ENCODE measurements at places on chromosomes 6 and 20.
A peak's percentile ranks its signal among the peaks of the same experiment; 100 is the strongest.

- no peak for DNase-seq
These were observed 178.0 kb upstream of the SASH1 start for GRCh38 chr6:148164645-148165044.

DNA sequence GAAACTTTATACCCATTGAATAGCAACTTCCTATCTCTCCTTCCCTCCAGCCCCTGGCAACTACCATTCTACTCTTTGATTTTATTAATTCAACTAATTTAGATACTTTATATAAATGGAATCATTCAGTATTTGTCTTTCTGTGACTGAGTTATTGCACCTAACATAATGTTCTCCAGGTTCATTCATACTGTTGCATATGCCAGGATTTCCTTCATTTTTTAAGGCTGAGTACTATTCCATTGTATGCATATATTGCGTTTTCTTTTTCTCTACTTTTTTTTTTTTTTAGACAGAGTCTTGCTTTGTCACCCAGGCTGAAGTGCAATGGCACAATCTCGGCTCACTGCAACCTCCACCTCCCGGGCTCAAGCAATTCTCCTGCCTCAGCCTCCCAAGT is 49.5 kb upstream of the BEND6 start:
- no peak for DNase-seq

DNA sequence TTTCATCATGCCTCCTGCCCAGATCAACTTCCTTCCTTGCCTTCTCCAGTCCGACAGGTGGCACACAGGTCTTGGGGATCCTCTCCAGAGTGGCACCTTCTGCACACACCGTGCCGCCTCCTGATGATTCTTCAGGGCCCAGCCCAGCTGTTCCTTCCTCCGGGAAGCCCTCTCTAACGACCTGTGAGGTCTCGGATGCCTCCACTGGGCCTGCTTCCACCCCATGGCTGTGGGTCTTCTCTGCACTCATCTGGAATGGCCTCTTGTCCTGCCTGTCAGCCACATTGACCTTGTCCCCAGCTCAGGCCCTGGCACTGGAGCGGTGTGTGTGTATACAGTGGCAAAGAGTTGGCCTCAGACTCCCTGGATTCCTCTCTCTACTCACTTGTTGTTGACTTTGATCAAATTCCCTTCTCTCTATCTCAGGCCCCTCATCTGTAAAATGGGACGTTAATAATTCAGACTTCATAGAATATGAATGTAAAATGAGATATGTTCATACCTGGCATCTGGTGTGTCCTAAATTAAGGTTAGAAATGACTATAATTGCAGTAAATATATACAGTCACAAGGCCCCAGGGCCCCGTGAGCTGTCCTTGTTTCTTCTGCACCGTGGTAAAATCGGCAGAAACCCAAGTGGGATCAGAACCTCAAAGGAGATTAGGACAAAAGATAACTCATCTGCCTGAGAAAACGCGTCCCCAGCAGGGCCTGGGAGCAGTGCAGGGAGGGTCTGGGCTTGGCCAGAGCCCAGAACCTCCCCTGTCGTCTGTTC is 1.5 kb downstream of the FAM210B start:
- no peak for DNase-seq

- DNase-seq = peak; percentile 13
These were observed 67.8 kb downstream of the TNFRSF21 start for GRCh38 chr6:47241742-47242482.

DNA sequence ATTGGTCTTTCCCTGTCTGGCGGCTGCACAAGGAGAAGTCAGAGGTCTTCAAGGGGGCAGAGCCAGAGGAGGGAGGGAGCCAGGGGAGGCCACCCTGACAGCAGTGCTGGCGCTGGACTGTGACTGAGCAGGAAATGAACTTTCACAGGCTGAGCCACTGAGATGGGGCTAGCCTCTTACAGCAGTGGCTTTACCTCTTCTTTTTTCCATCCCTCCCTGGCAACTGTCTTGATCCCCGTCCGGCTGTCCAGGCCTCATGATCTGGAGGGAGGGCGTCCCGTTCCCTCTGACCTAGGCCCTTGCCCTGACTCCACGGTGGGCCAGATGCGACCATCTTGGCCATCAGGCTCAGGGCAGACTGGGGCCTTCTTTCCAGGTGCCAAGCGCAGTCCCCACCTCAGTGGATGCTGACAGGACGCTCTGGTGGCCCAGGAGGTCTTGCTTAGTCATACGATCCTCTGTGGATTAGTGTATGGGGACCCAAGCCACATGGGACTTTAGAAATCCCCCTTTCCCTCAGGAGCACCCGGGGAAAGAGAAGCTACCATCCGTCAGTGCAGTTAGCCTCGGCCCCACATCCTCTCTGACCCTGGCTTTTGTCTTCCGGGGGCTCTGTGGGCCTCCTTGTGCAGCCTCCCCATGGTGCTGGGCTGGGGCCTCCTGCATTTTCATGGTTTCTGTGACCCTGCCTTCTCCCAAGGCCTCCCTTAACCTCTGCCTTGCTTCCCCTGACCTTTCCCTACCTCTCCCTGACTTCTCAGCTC is 57.4 kb upstream of the CCDC167 start:
- DNase-seq = no peak

GRCh38 chr6:21022343-21023107 is 488.3 kb downstream of the CDKAL1 start:
- DNase-seq = no peak

DNA sequence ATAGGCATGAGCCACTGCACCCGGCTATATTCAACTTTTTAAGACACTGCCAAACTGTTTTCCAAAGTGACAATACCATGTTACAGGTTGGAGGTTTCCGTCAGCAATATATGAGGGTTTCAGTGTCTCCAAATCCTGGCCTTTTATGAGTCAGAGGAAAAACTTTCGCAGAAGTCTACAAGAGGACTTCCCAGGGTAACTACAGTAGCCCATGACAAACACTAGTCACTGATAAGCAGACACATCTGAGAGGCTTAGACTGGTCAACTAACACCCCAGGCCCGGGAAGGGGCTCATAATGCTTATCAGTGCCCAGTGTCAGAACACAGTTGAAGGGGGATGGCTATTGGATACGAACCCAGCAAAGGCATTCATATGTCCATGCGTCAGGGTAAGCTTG is 85.4 kb downstream of the SOX4 start:
- no peak for DNase-seq

DNA sequence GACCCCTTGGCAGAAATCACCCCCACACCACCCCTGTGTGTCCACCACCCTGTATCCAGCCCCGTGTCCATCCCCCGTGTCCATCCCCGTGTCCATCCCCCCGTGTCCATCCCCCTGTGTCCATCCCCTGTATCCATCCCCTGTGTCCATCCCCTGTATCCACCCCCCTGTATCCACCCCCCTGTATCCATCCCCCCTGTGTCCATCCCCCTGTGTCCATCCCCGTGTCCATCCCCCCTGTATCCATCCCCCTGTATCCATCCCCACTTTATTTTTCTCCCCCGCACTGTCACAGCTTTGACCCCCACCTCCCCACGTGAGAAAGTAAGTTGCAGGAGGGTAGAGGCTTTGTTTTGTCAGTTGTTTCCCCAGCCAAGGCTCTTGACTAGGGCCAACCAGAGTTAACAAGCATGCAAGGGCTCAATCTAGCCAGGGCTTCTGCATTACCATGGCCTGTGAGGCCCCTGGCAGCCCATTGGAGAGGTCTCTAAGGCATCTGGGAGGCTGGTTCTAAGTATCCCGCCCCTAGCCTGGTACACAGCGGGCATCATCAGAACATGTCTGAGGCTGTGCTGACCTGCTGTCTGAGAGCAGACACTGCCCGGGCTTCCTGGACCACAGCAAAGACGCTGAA is 18.1 kb upstream of the SIRPA start:
- DNase-seq = peak; percentile 46

DNA sequence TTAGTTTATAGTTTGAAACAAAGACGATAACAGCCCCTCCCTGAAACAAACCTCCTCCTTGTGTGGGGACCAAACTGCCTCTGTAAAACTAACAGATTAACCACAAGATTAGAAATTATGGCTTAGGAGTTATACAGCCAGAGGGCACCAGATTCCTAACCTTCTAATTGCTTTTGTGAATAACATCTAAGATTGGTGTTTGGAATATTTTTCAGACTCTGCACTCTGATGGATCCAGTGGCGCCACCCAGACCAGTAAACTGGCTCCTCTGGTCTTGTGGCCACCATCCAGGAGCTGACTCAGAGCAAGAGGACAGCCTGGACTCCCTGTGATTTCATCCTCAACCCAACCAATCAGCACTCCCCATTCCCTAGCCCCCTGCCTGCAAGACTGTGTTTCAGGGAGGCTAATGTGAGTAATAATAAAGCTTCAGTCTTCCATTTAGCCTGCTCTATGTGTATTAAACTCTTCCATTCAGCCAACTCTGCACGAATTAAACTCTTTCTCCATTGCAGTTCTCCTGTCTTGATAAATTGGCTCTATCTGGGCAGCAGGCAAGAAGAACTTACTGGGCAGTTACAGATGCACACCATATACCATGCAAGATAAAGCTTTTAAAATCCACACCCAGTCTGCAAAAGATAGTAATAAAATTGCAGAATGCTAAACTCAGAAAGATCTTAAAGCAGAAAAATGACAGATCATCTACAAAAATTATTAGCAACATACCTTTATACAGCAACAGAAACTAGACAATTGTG is 58.5 kb upstream of the SLC22A16 start:
- no peak for DNase-seq

DNA sequence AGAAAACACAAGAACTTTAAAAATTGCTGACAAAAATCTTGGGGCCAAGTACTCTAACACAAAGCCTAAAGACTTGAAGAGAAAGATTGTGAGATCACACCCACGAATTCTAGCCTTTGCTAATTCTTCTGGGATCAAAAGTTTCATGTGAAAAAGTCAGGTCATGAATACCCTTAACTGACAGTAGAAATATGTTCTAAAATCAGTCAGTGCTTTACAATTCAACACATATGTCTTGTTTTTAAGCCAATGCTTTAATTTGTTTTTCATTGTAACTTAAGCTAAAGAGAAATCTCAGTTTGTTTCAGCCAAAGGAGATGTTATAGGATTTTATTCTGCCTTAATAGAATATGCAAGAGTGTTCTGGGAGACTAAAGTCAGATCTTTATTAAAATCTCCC is 78.2 kb upstream of the PLEKHG1 start:
- no peak for DNase-seq

DNA sequence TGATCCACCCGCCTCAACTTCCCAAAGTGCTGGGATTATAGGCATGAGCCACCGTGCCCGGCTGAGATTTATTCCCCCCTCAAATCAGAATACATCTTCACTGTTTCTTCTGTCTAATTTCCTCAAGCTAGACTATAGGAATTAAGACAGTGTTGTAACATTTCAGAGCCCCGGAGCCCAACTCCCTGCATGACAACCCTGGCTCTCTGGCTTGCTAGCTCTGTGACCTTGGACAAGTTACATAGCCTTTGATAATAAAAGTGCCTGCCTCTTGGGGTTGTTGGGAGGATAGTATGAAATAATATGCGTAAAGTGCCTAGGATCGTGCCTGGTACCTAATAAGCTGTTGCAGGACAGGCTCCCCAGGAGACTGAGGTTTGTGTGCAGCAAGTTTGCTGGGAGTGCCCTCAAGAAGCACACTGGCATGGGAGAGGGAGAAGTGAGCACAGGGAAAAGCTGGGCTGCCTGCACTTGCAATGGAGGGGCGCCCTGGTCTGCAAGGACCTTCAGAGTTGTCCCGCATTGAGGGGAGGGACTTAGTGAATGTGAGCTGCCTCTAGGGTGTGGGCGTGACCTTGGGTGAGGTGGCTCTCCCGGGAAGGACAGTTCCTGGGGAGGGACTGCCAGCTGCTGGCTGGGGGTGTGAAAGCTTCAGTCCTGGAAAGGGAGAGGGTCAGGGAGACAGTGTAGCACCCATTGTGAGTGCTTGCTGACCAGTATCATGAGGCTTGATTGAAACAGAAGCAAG is 43.4 kb downstream of the TAF8 start:
- no peak for DNase-seq

GRCh38 chr6:118354641-118355040 is 193.5 kb upstream of the PLN start:
- no peak for DNase-seq

DNA sequence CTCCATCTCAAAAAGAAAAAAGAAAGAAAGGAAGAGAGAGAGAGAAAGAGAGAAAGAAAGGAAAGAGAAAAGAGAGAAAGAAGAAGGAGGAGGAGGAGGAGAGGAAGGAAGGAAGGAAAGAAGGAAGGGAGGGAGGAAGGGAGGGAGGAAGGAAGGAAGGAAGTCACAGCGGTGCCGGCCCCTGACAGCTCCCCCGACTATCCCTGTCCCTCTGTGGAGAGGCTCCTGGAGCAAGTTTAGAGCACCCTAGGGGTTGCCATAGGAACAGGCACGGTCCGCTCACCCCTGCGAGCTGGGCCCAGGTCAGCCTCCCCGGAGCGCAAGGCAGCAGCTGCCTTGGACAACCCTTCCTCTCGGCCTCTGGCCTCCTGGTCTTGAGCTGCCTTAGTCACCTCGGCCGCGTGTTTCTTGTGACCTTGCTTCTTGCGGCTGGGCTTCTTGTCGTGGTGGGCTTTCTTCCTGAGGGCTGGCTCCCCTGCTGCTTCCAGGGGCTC is 6.8 kb downstream of the BNIP5 start:
- DNase-seq = no peak

DNA sequence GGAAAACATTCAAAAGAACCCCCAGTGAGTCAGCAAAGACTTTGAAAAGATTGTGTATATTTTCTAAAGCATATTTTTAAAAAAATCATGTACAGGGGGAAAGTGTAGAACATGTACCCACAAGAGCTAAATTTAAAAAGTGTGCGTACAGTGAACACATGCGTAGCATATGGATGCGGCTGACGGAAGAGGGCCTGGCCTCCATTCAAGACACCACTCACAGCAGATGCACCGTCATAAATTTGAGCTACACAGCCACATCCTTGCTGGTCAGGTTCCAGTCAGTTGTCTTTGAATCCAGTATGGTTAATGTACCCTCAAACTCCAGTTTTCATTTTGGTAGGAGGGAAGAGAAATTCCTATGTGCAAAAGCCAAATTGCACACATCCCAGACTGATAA is 54.3 kb upstream of the SPACA1 start:
- no peak for DNase-seq

DNA sequence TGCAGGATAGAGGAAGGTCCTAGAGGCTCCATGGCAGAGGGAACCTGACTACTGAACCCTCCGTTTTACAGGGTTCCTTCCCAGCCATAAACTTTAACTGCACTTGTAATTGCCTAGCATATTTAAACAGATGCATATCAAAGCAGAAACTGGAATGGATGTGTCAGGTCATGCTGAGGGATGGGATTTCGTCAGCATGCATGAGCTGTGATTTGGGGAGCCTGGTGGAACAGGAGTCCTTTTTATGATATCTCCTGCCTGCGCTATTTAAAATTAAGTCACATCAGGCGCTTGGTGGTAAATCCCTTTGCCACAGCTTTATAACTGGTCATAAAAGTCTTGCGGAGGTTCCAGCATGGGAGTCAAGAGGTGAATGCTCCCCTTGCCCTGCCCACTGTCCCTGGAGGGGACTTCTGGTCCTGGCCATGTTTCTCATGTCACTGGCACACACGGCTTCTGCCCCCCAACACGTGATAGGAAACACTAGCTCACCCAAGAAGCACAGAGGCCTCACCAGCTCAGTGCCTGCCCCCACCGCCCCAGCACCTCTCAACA is 26.0 kb upstream of the PCMTD2 start:
- DNase-seq = no peak

DNA sequence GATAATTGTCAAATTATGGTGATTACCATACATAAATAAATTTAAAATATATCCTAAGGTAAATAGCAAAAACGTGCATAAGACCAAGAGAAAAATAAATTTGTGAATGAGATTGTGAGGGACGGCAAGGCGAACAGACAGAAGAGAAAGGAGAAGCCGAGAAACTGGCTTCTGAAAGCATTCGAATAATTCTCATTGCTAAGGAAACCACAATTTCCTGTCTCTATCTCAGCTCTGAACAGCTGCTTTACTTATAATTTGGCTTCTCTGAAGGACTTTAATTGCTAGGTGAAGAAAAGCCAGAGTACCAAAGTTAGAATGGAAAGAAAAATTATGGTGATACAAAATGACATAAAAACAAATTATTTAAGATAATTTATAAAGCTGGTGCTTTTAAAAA is 79.0 kb upstream of the RGS17 start:
- DNase-seq = no peak
